ENCODE measurements at places on chromosomes 16 and 17.

GRCh38 chr16:76681296-76681695, 404.1 kb downstream of the CNTNAP4 start:
- no peak for DNase-seq

DNA sequence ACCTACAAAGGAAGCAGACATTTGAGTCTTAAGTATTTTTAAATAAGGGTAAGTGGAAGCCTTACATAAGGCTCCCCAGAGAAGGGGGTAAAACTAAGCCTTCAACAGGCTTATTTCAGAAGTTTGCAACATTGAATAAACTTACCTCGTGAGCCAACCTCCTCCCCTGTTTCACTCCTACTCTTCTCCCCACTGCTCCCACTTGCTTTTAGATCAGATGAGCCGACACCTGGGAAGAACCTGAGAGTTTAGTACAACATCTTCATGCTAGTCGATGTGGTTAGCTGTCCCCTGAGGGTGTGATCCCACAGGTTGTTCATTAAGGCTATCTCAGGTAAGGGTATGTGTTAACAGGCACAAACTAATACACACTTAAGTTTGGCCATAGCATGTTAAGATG, 13.8 kb downstream of the ZP2 start:
- no peak for DNase-seq

DNA sequence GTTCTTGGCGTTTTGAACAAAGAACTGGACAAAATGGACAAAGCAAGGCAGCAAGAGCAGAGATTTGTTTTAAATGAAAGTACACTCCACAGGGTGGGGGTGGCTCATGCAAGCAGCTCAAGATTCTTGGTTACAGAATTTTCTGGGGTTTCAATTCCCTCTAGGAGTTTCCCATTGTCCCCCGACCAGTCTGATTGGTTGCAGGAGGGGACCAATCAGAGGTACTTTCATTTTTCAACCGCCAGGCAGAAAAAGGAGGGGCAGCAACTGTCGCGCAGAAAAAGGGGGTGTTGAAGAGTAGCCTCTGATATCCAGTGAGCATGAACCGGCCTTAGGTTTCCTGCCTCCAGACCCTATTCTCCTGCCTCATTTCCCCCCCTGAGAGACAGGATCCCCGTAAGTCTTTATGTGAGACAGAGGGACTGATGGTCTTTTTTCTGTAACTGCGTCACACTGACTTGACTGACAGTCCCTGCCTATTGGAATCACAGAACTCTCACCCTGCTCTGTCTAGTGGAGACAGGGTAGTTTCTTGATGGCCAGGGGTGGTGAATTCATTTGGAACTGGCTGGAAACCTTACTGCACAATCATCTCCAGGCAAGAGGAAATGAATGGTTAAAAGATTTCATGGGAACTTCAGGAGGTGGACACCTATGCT, 59.4 kb upstream of the ALOX12 start:
- no peak for DNase-seq

DNA sequence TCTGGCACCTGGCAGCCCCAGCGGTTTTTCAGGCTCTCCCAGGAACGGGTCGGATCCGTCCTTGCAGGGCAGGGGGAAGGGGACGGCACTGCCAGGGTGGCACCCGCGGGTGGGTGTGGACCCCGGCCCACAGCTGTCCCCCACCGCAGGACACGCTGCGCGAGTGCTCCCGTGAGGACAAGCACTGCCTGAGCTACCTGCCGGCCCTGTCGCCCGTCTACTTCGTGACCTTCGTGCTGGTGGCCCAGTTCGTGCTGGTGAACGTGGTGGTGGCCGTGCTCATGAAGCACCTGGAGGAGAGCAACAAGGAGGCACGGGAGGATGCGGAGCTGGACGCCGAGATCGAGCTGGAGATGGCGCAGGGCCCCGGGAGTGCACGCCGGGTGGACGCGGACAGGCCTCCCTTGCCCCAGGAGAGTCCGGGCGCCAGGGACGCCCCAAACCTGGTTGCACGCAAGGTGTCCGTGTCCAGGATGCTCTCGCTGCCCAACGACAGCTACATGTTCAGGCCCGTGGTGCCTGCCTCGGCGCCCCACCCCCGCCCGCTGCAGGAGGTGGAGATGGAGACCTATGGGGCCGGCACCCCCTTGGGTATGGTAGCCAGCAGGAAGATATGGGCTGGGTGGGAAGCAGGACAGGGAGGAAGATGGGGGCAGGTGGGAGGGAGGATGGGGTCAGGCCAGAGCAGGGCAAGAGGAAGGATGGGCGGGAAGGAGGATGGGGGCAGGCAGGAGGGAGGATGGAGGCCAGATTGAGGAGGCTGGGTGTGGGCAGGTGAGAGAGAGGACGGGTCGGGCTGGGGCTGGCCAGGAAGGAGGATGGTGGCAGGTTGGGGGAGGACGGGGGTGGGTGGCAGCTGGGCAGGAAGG, 6.8 kb downstream of the TPSG1 start:
- no peak for DNase-seq

Data from stimulated activated CD8-positive, alpha-beta memory T cell treated with anti-CD3 and anti-CD28 coated beads, Interleukin-2, amount 100 ng/mL, for 48 hours (primary cell).